ENCODE measurements at places on chromosomes 4 and X. TPM values are rescaled to one million over a fixed set of nuclear protein-coding genes. Genes with fewer than 3 reads are reported as not detected.
A peak's percentile ranks its signal among the peaks of the same experiment; 100 is the strongest.

Gene RBPJ
- total RNA-seq = 17.6 TPM

Gene TCEAL6
- total RNA-seq = not detected

Gene ARAF
- total RNA-seq = 56.1 TPM

Gene TMEM144
- 4.0 TPM for total RNA-seq

Gene RTL9
- total RNA-seq = not detected

Gene EMCN
- total RNA-seq = 24.6 TPM

Gene UGT2B7
- not detected for total RNA-seq

Gene RBM46
- not detected for total RNA-seq

Gene FAM149A
- total RNA-seq = 13.9 TPM

Gene ASMTL
- total RNA-seq = 27.1 TPM

Gene POLN
- 0.21 TPM for total RNA-seq

Gene TMEM31
- not detected for total RNA-seq

DNA sequence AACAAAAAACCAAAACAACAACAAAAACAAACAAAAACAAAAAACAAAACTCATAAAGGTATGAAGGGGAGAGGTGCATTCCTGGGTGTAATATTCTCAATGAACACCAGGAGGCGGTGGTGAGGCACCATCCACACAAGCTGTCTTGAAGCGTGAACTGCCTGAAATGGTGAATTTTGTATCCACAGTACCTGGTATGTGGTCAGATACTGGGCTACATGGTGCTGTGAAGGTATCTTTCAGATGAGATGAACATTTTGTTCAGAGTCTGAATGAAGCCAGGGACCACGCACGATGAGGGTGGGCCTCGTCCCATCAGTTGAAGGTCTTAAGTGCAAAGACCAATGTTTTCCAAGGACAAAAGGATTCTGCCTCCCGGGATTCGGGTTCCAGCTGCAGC lies 58.5 kb downstream of the ASMT start:
- no peaks in the 10 kb centered on the region for H3K27me3 ChIP-seq
- H3K4me1 ChIP-seq = no peaks in the 10 kb centered on the region
- H3K4me3 ChIP-seq = no peak overlapping the region
- no peak overlapping the region for H3K27ac ChIP-seq
- no peak for DNase-seq

- DNase-seq = no peak
- H3K27ac ChIP-seq = no peak overlapping the region
- no peaks in the 10 kb centered on the region for H3K36me3 ChIP-seq
Observed at GRCh38 chrX:79645749-79646148, 278.6 kb upstream of the ITM2A start.

GRCh38 chr4:93918856-93919255 lies 90.3 kb downstream of the ATOH1 start:
- no peaks in the 10 kb centered on the region for H3K27me3 ChIP-seq
- H3K36me3 ChIP-seq = no peaks in the 10 kb centered on the region
- DNase-seq = no peak
- no peak overlapping the region for H3K27ac ChIP-seq
- no peak overlapping the region for H3K4me3 ChIP-seq
- H3K4me1 ChIP-seq = no peaks in the 10 kb centered on the region

DNA sequence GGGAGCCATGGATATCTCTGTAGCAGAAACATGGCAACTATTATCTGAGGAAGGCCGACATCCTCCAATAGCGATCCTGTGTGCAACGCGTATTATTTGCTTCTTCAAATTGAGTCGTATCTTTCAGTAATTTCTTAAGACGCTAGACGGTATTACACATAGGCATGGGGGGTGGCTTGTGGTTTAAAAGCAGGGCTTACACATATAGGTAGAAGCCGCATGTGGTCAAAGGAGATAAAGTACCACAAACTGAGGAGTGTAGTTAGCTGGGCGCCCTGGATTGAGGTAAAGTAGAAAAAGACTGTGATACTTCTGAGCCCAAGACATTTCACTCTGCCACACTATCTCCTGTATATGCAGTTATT lies 94.6 kb downstream of the SORBS2 start:
- no peak for DNase-seq
- H3K27me3 ChIP-seq = no peaks in the 10 kb centered on the region
- no peak overlapping the region for H3K27ac ChIP-seq
- H3K36me3 ChIP-seq = no peaks in the 10 kb centered on the region
- peaks cover 12% of the 10 kb centered on the region for H3K4me1 ChIP-seq

GRCh38 chrX:52585892-52586291 lies 68.8 kb downstream of the SSX7 start:
- H3K4me3 ChIP-seq = no peak overlapping the region
- no peak for DNase-seq
- H3K27ac ChIP-seq = no peak overlapping the region

GRCh38 chr4:21688596-21689265 lies 259.8 kb downstream of the KCNIP4 start:
- no peak for DNase-seq
- no peaks in the 10 kb centered on the region for H3K27me3 ChIP-seq
- H3K27ac ChIP-seq = no peak overlapping the region
- no peaks in the 10 kb centered on the region for H3K4me1 ChIP-seq

DNA sequence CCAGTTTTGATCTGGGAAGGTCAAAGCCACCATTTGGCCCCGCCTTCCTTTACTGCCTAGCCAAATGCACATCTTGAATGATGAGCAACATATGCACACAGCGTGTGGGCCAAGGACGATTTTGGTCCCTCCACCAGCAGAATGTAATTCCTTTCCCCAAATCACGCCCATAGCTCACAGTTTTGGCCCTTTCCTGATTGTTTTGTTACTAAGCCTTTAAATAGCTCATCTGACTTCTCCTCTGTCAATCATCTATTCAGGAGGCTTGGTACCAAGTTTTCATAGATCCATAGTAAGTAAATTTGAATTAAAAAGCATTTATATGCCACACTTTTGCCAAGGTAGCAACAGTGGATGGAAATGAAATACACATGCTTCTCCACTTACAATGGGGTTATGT lies 123.3 kb downstream of the NFKB1 start:
- no peaks in the 10 kb centered on the region for H3K27me3 ChIP-seq
- no peaks in the 10 kb centered on the region for H3K36me3 ChIP-seq
- no peak for DNase-seq
- no peaks in the 10 kb centered on the region for H3K4me1 ChIP-seq
- H3K4me3 ChIP-seq = no peak overlapping the region
- no peak overlapping the region for H3K27ac ChIP-seq

- no peak overlapping the region for H3K27ac ChIP-seq
- DNase-seq = no peak
- H3K4me1 ChIP-seq = no peaks in the 10 kb centered on the region
Observed at GRCh38 chr4:112075129-112075753, 70.0 kb upstream of the FAM241A start.

- H3K27ac ChIP-seq = no peak overlapping the region
- no peak for DNase-seq
- no peak overlapping the region for H3K4me3 ChIP-seq
- H3K36me3 ChIP-seq = no peaks in the 10 kb centered on the region
Observed at GRCh38 chr4:70603856-70604255, 11.8 kb downstream of the AMBN start.

DNA sequence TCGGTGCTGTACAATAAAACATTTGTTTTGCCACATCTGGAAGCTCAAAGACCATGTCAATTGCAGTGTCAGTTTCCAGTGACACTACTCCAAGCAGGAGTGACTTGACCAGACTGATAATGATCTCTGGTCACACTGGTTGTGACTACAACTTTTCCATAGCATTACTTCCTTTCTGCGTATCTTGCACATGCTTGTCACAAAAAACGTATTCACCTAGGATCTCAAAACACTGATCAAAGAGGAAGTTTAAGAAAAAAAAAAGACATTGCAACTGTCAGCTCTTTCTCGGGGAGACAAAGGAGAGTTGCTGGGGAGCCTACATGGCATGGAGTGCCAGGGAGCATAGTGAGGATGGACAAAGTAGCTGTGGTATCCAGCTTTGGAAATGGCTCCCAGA lies 60.6 kb downstream of the OPHN1 start:
- H3K27ac ChIP-seq = no peak overlapping the region
- H3K4me3 ChIP-seq = no peak overlapping the region
- no peak for DNase-seq

GRCh38 chr4:111678908-111679307 lies 466.3 kb upstream of the FAM241A start:
- DNase-seq = no peak
- H3K4me1 ChIP-seq = no peaks in the 10 kb centered on the region
- H3K27ac ChIP-seq = no peak overlapping the region
- no peaks in the 10 kb centered on the region for H3K36me3 ChIP-seq
- H3K4me3 ChIP-seq = no peak overlapping the region
- no peaks in the 10 kb centered on the region for H3K27me3 ChIP-seq

DNA sequence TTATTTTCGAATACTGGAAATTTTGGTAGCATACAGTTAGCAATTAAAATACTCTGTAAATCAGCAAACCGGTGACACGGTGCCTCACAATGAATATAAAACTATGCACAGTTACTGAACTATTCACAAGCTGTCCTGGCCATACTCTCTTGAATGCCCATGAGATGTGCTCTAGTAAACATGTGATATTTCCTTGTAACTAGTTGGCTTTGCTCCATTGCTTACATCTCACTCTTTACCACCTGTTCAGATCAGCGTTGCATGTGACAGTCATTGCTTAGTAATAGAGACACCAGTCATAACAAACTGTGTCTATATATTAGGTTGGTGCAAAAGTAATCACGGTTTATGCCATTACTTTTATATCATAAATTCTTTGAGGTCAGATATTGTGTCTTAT lies 897.9 kb upstream of the FTHL17 start:
- no peaks in the 10 kb centered on the region for H3K27me3 ChIP-seq
- DNase-seq = no peak
- H3K36me3 ChIP-seq = no peaks in the 10 kb centered on the region
- H3K27ac ChIP-seq = no peak overlapping the region

DNA sequence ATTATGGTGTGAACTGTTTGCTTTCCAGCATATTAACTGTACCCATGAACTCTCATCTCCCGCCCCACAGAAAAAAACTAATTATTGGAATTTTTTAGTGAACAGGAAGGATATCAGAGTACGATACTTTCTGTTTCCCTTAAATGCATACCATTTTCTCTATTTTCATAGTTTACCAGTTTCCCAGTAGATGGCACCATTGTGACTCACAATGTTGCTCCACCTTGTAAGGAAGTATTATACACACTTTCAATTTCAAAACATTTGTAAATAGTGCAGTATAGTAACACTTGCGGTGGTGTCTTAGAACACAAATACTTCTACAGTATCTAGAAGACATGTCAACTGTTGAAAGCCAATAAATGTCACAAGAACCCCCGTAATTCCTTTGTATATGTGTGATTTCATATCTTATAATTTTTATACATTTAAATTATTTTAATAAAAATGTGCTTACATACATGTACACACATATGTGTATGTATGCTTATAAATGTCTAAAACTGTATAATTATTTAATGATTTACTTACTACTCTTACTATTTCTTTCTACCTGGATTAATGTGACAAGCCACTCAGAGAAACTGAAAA lies 167.3 kb downstream of the SLIT2 start:
- peak overlapping the region; percentile 55 for H3K4me3 ChIP-seq
- no peaks in the 10 kb centered on the region for H3K27me3 ChIP-seq
- H3K36me3 ChIP-seq = no peaks in the 10 kb centered on the region
- no peak for DNase-seq

DNA sequence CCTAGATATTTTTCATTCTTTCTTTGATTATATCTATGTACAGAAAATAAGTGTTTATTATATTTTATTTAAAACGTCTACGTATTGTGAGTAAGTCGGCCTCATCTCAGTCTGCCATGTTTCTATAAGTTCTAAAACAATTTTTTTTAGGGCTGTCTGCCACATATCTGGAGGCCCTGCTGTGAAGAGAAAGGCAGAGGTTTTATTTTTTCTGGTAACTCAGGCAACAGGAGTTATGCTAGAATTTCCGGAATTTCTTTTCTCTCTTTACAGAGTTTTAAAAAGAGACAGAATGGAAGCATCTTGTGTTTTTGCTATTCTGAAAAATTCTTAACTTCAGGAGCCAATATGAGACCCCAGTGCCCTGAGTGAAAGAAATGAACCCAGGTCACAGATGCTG lies 1124.0 kb upstream of the TENM3 start:
- no peak overlapping the region for H3K4me3 ChIP-seq
- H3K27me3 ChIP-seq = no peaks in the 10 kb centered on the region
- H3K27ac ChIP-seq = no peak overlapping the region
- no peaks in the 10 kb centered on the region for H3K36me3 ChIP-seq
- no peak for DNase-seq

DNA sequence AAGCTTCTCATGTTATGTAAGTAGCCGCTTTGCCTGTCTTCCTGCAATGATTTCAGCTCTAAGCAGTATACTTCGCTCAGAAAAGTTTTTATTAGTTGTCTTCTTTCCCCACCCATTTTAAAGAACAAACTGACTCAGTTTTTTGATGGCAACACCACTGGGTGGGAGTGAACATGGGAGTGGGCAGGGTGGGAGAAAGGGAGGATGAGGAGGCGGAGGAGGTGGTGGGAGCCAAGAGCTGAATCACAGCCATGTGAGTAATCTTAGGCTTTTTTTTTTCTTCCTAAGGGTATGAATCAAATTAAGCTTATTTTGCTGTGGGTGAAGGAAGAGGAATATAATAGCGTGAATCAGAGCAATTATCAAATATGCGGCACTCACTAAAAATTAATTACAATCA lies 574.3 kb upstream of the DIPK2B start:
- no peak overlapping the region for H3K4me3 ChIP-seq
- H3K27me3 ChIP-seq = no peaks in the 10 kb centered on the region
- H3K36me3 ChIP-seq = no peaks in the 10 kb centered on the region
- H3K4me1 ChIP-seq = no peaks in the 10 kb centered on the region

- no peak for DNase-seq
- H3K27ac ChIP-seq = no peak overlapping the region
- H3K36me3 ChIP-seq = no peaks in the 10 kb centered on the region
- H3K27me3 ChIP-seq = no peaks in the 10 kb centered on the region
- no peak overlapping the region for H3K4me3 ChIP-seq
Observed at GRCh38 chr4:176814770-176815169, 22.0 kb upstream of the VEGFC start.

DNA sequence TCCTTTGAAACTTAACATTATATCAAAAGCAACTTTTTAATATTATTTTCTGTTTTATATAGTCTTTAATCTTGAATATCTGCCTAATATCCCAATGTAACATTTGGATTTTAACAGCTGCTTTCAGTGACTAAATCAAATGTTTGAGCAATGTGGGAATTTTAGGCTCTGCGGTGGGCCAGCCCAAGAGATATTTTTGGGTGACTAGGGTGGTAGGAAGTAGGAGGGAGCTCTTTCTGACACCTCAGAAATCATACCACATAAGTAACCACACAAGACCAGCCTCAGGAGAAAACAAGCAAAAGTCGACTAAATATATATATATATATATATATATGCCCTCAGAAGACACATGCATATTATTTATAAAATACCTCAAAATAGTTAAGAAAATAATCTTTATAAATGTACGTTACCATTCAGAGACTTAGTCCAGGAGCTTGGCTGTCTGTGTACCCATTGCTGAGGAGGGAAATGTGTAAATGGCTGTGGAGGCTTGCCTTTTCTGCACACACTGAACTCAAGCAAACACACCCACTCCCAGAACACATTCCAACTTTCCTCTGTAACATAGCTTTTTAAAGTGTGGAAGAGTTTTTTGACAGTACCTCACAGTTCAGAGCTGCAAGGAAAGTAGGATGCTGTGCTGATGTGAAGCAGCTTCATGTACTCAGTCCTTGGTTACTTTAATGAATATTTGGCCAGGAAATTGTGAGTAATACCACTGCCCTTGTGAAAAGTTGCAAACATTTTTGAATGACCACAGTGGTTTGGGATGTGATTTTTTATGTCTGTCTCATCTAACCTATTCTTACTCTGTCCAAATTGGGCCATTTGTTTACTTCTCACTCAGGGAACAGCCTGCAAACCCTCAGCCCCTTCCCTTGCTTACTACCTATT lies at the start of gene RTL3:
Gene RTL3, minus strand, starts transcription at position 484 of the 900 bp plus-strand sequence. CDS start 908 bp downstream, outside the sequence.
- H3K4me3 ChIP-seq = no peak within 1 kb of the TSS
- H3K36me3 ChIP-seq = no peaks in the 10 kb centered on the region
- no peaks in the 10 kb centered on the region for H3K27me3 ChIP-seq
- H3K4me1 ChIP-seq = peaks cover 4% of the 10 kb centered on the region

All from ascending aorta (tissue), 2 donors.